ENCODE measurements at places on chromosomes 11 and 22.

DNA sequence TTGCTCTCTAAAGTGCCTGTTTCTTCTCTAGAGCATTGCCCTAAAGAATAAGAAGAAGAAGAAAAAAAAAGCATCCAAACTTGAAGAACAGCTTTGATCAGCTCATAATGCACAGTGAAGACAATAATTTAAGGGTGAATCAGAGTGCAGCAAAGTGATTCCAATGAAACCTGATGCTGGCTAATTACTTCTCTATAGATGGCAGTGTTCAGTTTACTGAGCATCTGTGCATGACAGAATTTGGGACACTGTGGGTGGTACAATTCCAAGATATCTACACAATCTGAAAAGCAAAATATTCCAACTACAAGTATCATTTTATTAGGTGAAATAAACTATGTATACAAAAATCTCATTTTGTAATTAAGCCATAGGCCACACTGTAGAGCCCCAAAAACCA lies 450.5 kb upstream of the CCDC90B start:
- DNase-seq = no peak

DNA sequence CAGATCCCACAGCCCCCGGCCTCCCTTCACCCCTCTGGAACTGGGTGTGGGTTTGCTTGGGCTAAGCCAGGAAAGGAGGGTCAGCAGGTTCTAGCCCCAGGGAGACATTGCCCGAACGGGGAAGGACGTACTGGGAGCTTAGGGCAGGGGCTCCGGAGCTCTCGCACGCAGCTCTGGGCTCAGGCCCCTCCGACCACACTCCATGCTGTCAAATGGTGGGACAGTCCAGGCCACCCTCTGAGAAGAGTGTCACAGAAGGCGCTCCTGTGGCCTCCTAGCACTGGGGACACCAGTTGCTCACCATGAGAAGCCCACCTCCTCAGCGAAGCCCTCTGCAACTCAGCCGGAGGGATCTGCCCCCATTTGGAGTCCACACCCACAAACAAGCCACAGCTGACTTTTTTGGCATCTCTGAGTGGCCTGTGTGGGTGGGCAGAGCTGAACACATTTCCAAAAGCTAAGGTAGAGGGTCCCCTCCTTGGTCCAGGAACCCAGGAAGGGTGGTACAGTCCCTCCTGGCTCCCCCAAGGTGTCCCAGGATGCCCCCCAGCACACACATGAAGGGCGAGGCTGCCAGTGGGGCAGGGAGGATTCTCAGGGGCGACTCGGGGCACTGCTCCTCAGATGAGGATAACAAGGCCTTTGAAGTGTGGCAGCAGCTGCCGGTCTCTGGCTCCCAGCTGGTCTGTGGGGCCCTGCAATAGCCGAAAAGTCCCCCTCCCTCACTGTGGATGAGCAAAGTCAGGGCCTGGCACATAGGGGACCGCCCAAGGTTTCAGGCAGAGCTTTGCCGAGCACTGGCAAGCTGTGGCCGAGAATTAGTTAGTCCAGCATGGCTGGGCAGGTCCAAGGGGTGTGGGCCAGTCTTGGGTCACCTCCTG lies 13.0 kb upstream of the TEF start:
- no peak for DNase-seq

GRCh38 chr22:44729391-44730021 lies 22.9 kb upstream of the ARHGAP8 start:
- DNase-seq = no peak

DNA sequence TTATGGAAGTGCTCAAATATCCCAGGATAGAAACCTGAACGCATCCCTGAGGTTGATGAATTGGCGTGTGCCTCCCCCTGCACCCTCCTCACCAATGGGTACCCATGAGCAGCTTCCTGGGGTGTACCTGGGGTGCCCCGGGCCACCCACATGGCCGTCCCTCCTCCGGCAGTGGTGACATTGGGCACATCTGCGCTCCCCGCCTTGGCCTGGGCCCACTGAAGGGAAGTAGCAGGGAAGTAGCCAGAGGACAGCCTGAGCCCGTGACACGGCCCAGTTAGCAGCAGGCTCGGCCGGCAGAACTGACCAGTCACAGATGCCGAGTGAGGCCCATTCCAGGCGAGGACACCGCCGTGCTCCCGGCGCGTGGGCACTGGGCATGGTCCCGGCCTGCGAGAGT lies 16.7 kb downstream of the MRPL23 start:
- no peak for DNase-seq

GRCh38 chr11:103384652-103385051 lies 275.4 kb downstream of the DYNC2H1 start:
- no peak for DNase-seq

GRCh38 chr11:12157241-12157661 lies 46.9 kb downstream of the MICAL2 start:
- DNase-seq = peak; percentile 85

DNA sequence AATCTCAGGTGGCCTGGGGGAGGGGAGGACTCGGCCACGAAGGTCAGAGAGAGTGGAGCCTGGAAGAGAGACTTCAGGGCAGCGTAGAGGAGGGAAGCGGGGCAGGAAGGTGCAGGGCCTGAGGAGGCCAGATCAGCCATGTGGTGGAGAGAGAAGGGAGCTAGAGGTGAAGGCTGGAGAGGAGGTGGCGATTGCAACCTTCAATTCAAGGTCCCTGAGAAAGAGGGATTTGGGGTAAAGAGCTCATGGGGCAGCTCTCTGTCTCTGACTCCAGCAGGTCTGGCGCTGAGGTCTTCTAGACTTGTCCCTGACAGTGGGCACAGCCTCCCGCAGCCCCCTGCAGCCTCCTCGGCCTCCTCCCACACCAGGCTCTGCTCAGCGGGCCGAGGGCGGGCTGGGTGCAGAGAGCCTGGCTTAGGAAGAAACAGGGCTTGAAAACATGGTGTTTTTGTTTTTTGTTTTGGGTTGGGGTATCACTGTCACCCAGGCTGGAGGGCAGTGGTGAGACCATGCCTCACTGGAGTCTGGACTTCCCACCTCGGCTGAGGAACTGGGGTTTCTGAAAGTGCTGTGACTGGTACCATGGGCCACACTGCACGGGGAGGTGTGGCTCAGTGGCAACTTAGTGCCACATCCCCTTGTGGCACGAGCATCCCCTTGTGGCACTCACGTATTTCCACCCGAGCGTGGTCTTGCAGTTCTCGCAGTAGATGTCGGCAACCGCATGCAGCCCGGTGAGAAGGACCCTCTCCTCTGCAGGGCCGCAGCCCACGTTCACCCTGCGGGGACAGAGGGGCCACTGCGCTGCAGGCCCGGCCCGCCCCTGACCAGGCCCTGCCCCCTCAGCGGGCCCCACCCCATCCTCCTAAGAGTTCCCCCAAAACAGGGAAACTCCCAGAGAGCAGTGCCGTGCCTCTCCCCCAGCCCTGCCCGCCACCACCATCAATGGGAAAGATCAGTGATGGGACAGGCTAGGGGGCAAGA lies 32.6 kb downstream of the YPEL1 start:
- no peak for DNase-seq
